ENCODE measurements at places on chromosomes 5 and 9.

DNA sequence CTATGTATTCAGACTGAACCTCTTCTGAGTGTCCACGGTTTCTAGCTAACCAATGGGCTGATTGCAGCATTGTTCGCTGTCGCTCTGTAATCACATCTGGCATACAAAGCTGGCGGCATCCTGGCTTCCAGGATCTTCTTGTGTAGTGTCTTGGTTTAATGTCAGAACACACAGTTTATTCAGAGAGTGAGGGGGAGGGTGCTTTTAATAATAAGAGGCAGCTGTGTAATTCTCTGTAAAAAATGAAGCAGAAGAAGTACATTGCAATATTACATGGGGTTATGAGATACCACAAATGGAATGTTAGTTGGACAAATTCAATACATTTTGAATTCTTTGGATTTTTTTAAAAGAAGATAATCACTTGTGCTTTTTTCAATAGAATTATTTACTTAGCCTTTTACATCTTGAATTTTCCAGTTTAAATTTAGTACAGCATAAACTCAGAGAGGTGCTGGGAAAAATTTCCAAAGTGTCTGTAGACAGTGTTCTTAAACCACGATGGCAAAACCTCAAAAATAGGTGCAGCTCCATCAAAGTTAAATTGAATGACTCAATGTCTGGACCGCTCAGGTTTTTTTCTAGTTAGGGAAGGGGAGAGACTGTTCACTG lies 206.0 kb downstream of the PCSK1 start:
- peak; percentile 99 for DNase-seq

DNA sequence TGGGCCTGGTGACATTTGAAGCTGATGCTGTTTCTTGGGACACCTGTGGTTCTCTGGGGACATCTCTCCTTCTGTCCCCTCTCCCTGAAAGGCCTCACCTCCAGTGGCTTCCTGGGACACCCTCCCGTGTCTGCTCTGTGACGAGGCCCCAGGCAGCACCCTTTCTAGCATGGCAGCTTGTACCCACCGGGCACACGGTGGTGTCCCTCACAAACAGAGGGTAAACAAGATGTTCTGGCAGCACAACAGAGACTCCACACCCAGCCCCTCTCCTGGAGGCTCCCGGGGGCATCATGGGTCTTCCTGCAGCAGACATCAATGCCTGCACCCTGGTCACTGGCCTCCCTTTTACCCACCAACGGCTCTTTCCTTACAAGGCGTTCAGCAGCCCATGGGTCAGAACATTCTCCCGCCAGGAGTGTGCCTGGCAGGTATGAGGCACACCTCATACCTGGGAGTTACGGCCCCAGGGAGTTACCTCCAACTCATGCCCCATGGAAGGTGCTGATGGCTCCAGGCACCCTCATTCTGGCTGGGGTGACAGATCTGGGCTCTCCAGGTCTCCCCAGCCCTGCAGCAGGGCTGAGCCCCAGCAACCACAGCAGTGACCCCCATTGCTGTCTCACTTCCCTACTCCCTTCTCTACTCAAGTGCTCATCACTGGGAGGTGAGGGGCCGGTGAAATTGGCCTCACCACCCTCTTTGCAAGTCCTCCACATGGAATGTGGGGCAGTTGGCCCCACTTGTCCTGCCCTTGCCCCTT lies 51.1 kb downstream of the BARX1 start:
- no peak for DNase-seq

DNA sequence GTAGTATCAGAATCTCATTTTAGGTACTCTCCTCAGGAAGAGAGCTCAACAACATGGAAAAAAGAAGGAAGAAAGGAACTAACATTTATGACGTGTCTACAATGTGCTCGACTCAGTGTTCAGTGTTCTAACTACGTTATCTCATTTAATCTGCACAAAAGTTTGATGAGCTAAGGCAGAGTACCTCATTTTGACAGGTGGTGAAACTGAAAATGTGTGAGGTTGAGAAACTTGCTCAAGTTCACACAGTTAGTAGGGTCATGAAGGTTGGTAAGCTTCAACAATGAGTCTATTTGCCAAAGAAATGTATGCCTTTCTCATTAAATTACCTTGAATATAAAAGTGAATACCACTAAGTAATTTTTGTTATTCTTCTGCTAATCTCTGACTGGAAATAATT lies 165.1 kb downstream of the CAAP1 start:
- no peak for DNase-seq

GRCh38 chr9:2023042-2023441 lies 7.9 kb downstream of the SMARCA2 start:
- no peak for DNase-seq

GRCh38 chr9:129895376-129896268 lies 60.4 kb downstream of the USP20 start:
- DNase-seq, result no peak

GRCh38 chr9:132584601-132585560 lies 2.5 kb downstream of the BARHL1 start:
- DNase-seq, result peak; percentile 51

GRCh38 chr9:110283751-110284150 lies 27.4 kb upstream of the TXN start:
- DNase-seq, result no peak
